ENCODE measurements at places on chromosomes 13 and 19.

DNA sequence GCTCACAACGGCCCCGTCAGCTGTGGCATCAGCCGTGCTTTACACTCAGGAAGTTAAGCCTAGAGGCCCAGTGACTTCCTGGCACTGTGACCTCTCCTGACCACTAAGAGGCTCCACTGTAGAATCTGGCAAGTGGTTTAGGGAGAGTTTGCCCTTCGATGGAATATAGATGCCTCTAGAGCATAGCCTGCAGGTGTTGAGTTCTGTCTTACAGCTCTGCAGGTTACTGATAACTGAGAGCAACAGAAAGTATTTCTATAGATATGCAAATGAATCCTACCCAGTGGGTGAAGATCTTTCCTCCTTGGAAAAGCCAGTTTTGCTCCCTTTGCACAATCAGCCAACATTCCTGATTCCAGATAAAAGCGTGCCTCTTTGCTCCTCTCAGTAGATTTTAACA lies 35.8 kb downstream of the ATP12A start:
- no peak for DNase-seq

DNA sequence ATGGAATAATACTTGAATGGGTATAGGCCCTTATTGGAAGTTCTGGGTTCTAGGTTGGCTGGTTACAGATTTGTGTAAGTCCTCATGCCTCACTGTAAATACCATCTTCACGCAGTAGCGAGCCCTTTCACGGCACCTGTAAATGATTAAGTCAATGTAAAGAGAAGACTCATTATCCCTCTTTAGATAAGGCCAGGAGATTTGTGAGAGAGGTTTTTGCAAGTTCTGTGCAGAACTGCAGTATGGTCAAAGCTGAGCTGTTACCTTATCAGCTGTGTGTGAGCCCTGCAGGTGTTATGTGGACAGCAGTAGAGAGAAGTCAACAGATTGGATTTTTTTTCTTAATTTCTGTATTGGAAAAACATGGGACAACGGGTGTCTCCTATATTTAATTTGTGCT lies 141.6 kb downstream of the SHISA2 start:
- no peak for DNase-seq

GRCh38 chr19:10617409-10618121 lies 7.8 kb upstream of the SLC44A2 start:
- DNase-seq, result no peak

GRCh38 chr19:17240062-17240752 lies 5.5 kb downstream of the NR2F6 start:
- no peak for DNase-seq

GRCh38 chr19:31350693-31351055 lies 1.4 kb upstream of the TSHZ3 start:
- no peak for DNase-seq

GRCh38 chr19:1170938-1171754 lies 2.9 kb downstream of the SBNO2 start:
- no peak for DNase-seq

GRCh38 chr19:39906820-39907611 lies 27.4 kb downstream of the FCGBP start:
- no peak for DNase-seq

GRCh38 chr13:63843766-63844699 lies 2428.4 kb upstream of the PCDH20 start:
- DNase-seq, result no peak

DNA sequence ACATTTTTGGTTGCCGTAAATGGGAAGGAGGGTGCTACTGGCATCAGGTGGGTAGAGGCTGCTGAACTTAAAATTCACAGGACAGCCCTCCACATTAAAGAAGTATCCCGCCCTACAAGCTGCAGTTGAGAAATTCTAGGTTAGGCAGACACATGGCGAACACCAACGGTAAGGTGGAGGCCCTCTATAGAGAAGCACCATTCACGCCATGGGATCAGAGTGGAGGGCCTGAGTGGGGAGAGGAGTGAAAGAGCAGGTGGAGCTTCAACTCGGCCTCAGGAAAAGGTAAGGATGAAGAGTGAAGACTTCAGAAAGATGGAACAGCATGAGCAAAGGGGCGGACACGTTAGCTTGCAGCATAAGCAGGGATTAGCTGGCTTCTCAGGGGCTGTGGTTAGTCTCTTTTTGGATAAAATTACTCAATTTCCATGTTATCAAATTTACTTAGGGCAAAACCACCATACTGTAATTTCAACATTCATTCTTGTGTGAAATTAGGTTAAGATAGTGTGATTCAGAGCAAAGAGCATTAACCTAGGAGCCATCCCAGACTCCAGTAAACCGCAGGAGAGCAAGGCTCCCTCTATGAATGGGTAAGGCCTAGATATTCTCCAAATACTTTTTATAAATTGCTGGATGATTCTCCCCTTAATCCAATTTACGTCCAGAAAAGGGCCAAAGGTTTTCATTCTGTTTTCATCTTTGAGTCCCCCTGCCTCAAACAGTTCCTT lies 1.2 kb downstream of the EEF1AKMT1 start:
- DNase-seq, result no peak

GRCh38 chr19:41305927-41306793 lies 3.8 kb upstream of the CCDC97 start:
- DNase-seq, result no peak

DNA sequence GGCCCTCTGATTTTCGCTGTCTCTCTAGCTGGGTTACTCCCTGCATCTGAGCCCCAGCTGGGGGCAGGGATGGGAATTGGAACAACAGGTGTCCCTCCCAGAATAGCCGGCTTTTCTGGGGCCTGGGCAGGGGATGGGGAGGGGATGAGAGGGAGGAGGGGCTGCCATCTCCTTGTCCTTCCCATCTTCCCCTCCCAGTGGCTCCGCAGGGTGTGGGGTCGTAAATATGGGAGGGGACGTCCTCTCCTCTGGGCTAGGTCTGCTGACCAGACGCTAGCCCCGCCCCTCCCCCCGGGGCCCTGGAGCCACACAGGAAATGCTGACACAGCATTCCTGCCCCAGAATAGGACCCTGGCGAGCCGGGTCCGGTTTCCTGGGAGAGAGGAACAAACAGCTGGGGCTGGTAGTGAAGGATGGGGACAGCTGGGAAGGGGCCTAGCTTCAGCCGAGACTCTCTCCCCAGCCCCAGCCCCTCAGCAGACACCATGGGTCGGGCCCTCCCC lies 1.1 kb downstream of the RYR1 start:
- DNase-seq, result peak; percentile 39

DNA sequence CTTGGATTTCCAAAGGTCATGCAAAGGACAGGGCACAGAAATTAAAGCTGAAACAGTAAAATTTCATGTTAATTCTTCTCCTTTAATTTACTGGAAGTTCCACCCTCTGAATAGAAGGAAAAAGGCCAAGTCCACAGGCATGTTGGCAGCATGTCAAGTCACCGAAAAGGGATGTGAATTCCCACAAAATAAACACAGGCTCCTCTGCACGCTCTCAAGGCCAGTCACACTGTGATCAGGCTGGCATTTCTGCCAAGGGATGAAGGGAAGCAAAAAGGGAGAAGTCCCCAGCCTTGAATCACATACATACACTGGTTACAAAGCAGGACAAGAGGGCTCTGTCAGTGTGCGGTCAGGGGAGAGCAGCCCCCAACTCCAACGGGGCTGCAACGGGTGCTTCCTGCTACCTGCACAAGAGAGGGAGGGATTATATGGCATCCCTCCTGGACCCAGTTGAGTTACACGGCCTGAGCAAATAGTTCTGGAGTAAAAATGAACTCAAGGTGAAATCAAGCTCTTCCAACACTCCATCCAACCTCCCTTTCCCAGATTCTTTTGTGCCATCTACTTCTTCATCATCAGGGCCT lies 6.9 kb downstream of the DCLK1 start:
- peak; percentile 31 for DNase-seq

DNA sequence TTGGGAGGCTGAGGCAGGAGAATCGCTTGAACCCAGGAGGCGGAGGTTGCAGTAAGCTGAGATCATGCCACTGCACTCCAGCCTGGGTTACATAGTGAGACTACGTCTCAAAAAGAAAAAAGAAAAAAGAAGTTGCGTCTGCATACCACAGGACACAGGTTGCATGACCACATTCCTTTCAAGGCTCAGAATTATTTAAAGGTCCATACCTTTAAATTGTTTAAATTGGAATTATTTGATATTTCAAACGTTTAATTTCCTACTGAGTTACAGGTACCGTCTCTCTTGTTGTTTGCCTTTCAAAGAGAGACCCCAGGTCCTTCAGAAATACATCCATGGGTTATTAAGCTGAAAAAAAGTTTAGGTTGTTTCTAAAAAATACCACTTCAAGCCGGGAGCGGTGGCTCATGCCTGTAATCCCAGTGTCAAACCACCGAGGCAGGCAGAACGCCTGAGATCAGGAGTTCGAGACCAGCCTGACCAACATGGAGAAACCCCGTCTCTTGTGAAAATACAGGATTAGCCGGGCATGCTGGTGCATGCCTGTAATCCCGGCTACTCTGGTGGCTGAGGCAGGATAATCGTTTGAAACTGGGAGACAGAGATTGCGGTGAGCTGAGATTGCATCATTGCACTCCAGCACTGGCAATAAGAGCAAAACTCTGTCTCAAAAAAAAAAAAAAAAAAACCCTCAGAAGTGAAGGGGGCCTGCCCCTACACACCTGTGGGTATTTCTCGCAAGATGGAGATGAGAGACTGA lies 18.6 kb downstream of the ZNF816 start:
- DNase-seq, result no peak

DNA sequence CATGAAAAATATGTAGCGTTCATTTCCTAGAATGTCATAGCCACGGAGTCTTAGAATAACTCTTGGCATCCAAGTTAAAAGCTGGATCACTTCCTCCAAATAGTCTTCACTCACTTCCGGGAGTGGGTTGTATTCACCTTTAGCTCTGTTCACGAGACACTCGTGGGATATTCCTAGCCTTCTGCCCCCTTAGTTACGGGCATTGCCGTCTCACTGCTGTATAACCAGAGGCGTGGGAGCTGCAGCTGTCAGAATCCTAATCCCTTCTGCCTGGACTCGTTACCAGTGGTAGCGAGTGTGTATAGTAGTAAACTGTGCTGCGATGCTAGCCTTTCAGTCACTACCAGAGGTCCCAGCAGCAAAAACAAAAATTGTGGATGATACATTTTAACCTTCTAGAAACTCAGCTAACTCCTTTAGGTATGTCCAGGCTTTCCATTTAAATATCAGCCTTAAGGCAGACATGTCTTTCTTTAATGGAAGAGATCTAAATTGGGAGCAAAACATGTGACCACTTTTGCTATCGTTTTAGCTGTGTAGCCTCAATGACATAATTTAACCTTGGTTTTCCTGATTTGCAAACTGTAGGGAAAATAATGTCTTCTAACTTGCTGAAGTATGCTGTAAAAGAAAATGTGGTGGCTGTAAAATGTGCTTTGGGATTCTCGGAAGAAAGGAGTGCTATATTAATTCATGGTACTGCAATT lies 34.1 kb downstream of the ERCC5 start:
- DNase-seq, result no peak

DNA sequence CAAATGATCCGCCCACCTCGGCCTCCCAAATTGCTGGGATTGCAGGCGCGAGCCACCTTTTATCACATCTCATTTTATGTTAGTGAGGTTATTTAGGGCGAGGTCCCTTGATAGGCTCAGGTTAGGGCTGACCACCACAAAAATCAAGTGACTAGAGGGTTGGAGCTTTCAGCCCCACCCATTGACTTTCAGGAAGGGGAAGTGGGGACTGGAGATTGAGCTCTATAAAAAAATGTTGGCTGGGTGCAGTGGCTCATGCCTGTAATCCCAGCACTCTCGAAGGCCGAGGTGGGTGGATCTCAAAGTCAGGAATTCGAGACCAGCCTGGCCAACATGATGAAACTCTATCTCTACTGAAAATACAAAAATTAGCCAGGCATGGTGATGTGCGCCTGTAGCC lies 20.1 kb downstream of the FPR3 start:
- DNase-seq, result no peak

DNA sequence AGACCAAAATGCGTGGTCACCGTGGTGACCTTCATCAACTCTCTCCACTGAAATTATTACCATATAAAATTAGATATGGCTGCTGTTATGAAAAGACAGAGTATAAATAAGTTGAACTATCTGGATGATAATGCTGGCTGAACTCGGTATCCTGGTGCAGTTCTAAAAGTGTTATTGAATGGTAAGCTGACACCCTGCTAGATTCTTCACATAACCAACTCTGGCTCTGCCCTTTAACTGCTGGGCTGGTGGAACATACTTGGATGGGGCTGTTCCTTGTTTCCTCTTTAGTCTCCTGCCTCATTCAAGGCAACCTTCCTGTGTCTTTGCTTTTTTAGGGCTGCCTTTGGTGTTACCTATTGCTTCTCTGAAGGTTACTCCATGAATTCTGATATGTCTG lies 106.9 kb downstream of the FGF9 start:
- no peak for DNase-seq

DNA sequence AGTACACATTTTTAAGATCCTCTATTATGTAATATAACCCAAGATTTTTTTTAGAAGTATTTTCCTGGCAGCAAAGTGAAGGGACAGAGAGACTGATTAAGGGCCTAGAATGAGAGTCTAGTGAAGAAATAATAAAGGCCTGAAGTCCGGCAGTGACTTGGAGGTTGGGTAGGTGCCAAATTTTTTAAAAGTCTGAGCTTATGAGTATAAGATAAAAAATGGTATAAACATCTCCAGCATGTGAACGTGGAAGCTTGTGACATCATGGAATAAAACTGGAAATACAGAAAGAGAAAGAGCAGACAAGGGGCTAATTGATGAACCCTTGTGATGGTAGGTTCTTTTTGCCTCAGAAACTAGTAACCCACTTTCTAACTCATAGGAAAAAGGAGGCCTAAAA lies 174.6 kb downstream of the SUCLA2 start:
- no peak for DNase-seq

GRCh38 chr19:15583346-15583745 lies 31.7 kb upstream of the CYP4F8 start:
- no peak for DNase-seq

DNA sequence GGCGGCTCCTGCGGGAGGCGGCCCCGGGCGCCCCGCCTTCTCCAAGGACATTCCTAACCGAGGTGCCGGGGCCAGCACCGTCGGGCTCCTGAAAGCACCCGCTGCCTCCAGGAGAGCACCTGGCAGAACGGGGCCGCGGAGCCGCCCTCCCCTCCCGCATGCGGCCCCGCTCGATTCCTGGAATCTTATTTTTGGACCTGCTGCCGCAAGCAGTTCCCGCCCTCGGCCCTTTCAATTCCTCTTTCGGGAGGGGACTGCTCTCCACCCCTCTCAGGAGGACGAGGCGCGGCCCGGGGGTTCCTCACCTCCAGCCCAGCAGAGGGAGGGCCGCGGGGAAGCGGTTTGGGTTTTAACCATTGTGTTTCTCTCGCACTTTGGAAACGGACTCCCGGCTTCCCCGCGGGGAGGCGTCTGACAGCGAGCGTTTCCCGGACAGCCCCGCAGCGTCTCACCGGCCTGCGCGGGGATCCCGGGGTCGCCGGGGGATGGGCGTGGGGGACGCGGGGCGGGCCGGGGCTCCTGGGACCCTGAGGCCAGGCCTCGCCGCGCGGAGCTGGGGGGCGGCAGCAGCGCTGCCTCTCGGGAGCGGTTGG lies 849 bp downstream of the GAS6 start:
- no peak for DNase-seq

- no peak for DNase-seq
Observed at GRCh38 chr19:48805452-48805851, 5.4 kb downstream of the BCAT2 start.

DNA sequence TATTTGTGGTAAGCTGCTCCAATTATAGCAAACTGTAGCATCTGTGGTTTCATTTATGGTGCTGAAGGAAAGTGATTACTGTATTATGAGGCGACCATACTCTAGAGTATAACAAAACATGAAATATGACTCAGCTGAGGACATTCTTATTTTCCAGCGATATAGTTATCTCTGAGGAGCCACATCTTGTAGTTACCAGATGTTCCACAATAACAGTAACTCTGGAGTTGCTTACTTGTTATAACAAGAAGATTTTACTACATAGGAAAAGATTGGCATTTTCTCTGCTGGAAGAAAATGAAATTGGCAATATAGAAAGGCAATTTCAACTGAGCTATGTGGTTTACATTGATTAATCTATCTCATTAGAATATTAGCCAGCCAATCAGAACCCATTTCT lies 1634.2 kb downstream of the PCDH9 start:
- no peak for DNase-seq
